Left colon (tissue), 2 donors: ENCODE measurements at places on chromosomes 11 and 22. TPM values are rescaled to one million over a fixed set of nuclear protein-coding genes. Genes with fewer than 3 reads are reported as not detected.

- DNase-seq = no peak
Observed at GRCh38 chr11:106202935-106203620, 125.6 kb downstream of the AASDHPPT start.

DNA sequence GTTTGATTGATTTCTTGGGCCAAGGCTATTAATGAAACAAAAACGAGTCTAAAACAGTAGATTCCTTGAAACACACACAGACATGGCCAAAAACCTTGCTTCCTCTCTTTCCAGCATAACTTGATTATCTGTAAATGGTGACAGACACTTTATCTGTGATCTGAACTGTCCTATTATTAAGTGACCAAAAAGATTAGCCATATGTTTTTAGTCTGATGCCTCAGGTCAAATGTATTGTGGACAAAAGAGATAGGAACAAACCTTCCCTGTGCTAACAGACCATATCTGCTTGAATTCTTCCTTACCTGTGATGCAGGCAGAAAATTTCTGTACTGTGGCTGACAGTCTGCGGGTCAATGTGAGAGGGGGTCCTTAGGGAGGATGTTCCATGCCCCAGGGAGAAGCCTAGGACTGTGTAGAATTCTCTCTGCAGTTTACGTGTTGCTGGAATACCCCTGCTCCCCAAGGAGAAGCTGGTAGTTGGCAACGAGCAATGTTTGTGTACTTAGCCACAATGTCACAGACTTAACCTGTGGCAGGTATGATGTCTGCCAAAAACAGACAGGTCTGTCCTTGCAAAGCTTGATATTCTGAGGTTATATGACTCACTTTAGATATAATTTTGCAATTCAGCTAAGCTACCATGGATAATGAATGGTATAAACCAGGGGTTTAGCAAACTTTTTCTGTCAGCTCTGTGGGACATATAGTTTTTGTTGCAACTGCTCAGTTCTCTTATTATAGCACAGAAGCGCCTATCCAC lies 31.2 kb downstream of the C11orf71 start:
- no peak for DNase-seq

- no peak for DNase-seq
Observed at GRCh38 chr22:23250785-23251363, 70.6 kb downstream of the BCR start.

DNA sequence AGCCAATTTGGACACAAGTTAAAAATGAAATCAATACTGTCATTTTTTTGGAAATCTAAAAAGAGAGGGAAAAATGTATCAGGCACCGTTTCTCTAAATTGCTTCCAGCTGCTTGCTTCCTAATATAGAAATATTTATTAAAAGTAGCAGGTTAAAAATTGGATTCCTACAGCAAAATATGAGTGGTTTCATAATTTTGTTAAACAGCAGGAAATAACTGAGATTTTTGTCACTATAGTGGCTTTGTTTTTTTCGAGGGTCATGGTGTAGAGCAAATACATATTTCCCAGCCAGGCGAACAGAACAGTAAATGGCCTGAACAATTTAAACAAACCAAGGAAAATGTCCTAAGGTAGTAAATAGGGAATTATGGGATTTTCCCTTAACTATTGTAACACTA lies 159.7 kb downstream of the DDX10 start:
- DNase-seq = no peak

DNA sequence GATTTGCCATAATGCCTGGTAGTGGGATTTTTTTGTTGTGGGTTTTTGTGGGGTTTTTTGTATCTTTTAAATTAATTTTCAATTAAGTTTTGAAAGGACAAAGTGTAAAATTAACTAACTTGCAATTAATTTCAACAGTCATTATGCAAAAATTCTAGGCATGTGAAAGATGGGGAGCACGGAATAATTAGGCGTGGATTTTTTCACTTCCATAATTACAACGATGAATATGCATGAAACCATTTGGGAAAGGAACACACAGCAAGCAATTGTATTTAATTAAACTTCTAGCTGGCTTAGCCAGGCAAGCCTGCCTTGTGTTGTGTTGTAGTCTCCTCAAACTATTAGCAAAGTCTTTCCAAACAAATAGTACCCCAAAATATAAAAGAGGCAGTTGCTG lies 87.8 kb downstream of the COMMD9 start:
- DNase-seq = no peak

GRCh38 chr22:29641042-29641699 lies 37.7 kb downstream of the NF2 start:
- no peak for DNase-seq

Gene MISFA
- 2.0 TPM for total RNA-seq
